ENCODE measurements at places on chromosomes 4 and X.

DNA sequence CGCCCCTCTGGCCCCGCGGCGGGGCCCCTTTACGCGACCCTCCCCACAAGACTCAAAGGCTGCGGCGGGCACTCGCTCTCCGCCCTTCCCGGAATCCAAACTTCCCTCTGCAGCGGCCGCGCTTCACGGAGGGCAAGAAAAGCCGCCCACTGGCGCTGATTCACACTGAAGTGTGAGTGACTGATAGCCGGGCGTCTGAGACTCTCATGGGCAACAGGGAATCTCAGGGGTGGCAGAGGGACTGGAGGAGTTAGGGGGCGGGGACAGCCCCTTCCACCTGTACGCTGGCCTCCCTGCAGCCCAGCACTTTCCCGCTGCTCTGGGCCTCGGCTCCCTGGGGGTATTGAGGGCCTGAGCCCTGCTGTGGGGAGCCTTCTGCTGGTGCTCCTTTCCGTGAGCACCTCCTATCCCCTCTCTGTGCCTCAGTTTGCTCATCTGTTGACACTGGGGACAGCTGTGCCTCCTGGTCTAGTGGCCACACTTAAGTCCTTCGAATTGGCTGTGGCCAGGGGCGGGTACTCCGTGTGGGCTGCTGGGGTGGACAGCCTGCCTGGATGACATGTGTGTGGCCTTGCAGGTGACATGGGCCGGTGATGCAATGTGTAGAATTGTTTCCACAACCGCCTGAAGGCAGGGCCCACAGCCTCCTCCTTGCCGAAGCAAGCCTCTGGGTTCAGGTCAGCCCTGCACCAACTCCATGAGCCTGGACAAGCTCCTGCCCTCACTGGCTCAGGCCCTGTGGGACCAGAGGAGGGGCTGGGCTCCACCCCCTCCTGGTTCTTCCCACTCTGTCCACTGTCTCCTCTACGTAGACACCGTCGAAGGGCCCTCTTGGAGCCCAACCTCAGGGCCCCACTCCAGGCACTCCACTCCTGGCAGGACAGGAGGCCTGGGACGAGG, 951 bp downstream of the SH3BP2 start:
- DNase-seq: no peak

DNA sequence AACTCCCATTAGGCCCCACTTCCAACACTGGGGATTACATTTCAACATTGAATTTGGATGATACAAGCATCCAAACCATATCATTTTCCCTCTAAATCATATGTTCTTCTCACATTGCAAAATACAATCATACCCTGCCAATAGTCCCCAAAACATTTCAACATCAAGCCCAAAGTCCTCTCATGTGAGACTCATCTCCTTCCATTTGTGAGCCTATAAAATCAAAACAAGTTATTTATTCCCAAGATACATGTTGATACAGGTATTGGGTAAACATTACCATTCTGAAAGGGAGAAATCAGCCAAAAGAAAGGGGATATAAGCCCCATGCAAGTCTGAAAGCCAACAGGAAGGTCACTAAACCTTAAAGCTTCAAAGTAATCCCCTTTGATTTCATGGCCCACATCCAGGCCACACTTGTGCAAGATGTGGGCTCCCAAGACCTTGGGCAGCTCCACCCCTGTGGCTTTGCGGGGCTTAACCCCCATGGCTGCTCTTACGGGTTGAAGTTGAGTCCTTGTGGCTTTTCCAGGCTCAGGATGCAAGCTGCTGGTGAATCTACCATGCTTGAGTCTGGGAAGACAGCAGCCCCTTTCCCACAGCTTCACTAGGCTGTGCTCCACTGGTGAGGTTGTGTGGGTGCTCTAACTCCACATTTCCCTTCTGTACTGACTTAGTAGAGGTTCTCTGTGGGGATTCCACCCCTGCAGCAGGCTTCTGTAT, 40.6 kb upstream of the SERTM2 start:
- no peak for DNase-seq

GRCh38 chr4:172997856-172998255, 170.8 kb upstream of the GALNT7 start:
- no peak for DNase-seq

GRCh38 chr4:29560452-29560851, 1159.7 kb upstream of the PCDH7 start:
- DNase-seq: no peak
